Endothelial cell of umbilical vein (primary cell): ENCODE measurements at places on chromosomes 1 and 21. TPM values are rescaled to one million over a fixed set of nuclear protein-coding genes. Genes with fewer than 3 reads are reported as not detected.

GART gene
- total RNA-seq, result 98.7 and 112 TPM in 2 replicates

PODN gene
- total RNA-seq, result 1.5 and 2.0 TPM in 2 replicates

PPIAL4G gene
- total RNA-seq, result not detected in 2 replicates

GRCh38 chr1:19682901-19683300 lies 18.2 kb downstream of the HTR6 start:
- no peak for DNase-seq

DNA sequence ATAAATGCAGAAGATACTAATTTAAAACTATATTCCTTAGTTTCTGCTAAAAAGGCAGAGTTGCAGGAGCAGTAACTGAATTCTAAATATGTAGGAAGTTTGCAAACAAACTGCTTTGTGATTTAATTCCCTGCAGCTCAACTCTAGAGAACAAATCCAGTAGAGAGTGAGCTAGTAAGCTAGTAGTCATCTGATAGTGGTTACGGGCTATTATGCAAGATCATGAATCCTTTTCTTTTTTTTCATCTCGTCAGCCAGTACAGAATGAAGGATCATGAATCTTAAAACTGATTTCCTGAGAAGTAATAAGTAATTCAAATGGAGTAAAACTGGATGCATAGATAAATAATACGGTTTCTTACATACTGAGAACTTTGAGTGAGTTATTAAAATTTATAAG lies 3.3 kb downstream of the DPH5 start:
- DNase-seq, result no peak

DNA sequence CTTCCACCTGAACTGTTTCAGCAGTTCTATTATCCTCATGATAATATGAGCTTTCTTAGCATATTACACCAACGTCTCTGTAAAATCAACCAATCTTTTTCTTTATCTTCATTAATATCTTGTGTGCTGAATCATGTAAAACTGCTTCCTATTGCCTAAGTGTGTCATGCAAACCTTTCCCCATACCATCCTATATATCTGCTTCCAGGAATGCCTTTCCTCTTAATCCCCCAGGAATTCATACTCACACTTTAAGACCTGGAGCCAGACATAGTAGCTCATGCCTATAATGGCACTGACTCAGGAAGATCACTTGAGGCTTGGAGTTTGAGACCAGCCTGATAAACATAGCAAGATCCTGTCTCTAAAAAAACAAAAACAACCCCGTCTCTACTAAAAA lies 183.9 kb downstream of the NRIP1 start:
- peak; percentile 47 for DNase-seq

DNA sequence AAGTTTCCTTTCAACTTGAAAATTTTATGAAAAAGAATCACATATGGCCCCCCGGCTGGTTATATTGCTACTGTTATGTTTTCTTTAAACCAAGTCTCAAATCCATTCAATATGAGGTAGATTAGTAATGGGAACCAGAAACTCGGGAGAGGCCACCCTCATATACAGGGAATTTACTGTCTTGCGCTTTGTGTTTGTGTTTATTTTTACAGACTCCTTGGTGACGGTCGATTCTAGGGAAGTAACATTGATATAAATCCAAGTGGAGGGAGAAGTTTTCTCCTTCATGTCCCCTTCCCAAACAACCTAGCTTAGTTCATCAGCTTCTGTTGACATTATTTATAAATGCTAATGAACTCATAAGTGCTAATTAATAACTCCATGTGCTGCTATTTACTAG lies 163.5 kb upstream of the LMO4 start:
- DNase-seq, result no peak

DNA sequence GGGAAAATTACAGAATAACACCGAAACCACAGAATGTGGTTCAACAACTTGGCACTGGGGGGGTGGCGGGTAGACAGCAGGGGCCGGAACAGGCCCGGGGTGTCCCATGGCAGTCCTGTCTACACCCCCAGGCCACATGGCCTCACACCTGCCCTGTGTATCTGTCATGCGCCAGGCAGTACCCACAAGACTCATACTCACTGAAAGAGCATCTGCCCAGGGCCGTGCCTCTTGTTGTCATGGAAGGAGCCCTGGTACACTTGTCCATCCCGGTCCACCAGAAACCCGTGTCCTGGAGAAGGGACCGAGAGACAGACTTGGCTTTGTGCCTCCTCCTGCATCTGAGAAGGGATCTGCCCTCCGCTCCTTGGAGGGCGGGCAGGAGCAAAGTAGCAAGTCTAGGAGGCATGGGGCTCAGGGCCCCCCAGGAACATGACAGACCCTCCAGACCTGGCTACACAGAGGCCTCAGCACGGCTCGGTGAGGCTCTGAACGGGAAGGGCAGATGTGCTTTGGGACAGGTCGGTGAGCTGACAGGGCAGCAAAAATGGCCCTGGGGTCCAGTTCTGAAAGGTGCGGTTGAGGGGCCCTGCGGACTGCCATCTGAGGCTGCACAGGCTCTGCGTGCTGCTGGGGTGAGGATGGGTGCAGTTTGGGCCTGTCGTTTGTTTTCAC lies 5.6 kb downstream of the MORN1 start:
- no peak for DNase-seq

KLF18 gene
- total RNA-seq, result not detected in 2 replicates

DNA sequence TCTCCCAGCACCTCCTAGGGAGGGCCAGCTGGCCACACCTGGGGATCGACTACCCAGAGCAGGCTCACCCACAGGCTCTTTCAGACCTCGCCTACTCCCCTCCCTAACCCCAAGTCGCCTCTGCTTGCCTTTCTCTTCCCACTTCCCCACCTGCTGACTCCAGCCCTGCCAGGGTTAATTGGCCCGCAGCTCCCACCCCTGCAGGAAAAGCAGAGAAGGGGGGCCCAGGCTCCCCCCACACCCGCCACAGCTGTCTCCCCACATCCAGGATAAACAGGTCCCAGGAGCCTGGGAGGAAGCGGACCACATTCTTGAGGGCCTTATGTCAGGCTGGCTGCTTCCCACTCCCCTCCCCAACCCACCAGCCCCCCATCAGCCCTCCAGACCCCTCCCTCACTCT lies 45.0 kb downstream of the TAS1R2 start:
- DNase-seq, result no peak

GRCh38 chr1:84781946-84782771 lies 91.9 kb upstream of the SSX2IP start:
- peak; percentile 48 for DNase-seq

DNA sequence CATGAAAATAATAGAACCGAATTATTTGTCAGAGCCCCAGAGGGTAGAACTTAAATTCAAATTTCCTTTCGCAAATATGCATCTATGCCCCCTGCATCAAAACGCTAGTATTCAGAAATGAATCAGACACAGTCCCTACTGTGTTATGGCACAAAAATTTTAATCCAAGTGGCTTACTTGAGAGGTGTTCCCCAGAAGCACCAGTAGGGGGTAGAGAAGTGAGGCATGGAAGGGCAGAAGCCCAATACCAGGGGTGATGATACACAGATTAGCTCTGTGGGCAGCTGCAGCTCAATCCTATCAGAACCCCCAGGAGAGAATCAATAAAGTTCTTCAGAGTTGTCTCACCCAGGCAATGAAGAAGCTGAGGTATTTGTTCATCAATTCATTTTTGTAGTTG lies 342.2 kb downstream of the OMA1 start:
- no peak for DNase-seq

- DNase-seq, result no peak
Observed at GRCh38 chr1:63622849-63623566, 29.8 kb downstream of the PGM1 start.

DNA sequence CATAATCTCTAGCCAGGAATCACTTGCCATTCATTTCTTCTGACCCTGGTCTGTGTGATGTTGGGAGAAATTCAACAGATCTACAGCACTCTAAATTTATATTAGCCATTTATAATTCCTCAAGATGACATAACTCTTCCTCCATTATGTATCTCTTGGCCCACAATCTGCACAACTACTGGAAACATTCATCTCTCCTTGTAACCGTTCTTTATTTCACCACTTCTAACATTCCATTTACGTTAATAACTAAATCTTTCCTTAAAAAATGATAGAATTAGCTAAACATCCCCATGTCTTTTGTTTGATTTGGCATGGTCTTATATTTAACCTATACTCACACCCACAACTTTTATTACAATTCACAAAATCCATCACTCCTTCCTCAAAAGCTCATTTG lies 166.0 kb downstream of the COL11A1 start:
- DNase-seq, result no peak

UBE2U gene
- not detected in 2 replicates for total RNA-seq

GRCh38 chr1:107450899-107451664 lies 310.2 kb downstream of the NTNG1 start:
- no peak for DNase-seq

DNA sequence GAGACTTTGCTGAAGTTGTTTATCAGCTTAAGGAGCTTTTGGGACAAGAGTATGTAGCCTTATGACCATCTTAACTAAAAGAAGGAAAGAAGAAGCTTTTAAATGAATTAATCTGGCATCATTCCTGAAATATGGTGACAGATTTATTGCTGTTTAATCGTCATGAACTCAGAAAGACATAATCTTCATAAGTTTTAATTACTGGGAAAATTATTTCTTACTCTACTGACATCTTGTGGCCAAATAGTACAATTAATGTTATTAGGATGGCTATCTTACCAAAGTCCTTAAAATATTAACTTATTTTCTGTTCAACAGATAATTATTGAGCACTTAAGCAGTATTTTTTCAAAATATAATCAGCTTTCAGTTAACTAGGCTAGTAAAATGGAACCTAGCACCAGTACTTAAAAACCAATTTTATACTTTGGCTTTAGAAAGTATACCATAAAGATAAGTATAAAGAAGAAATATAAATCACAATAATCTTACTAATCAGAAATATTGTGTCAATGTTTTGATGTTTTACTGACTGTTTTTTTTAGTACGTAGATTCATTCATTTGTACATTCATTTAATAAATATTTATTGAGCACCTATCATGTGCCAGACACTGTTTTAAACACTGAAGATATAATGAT lies 34.7 kb upstream of the GPR25 start:
- peak; percentile 60 for DNase-seq

DNA sequence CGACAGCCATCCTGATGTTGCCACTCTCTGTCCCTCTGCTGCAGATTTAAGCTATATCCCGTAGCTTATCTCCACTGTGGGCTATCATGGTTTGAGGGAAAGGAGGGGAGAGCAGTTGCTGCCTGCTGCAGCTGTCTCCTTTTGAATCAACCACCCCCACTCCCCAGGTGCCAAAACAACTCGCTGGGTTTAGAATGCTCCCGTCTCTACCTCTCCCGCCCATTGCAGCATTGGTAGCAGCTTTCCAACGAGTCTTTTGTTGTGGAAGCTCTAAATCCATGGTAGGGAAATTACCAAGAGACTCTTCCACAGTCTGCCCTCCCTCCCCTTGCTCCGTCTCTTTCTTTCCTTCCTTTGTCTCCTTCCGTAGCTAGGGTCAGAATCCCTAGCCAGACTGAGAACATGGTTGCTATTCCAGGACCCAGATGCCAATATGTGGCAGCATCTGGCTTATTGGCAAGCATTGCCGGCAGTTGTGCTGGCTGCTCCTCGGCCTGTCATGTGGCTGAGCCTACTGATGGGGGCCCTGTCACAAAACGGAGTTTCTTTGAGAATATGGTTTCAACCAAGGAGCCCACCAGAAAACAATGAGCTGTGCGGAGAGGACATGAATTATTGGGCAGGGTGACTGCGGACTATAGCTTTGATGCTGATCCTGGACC lies 230.7 kb downstream of the RPS6KC1 start:
- no peak for DNase-seq
